Activated naive CD8-positive, alpha-beta T cell treated with anti-CD3 and anti-CD28 coated beads for 36 hours (primary cell): ENCODE measurements at places on chromosomes 16 and 17. TPM values are rescaled to one million over a fixed set of nuclear protein-coding genes. Genes with fewer than 3 reads are reported as not detected.
A peak's percentile ranks its signal among the peaks of the same experiment; 100 is the strongest.

TBC1D3L gene
- 4.7 TPM for total RNA-seq

NPIPA3 gene
- 1.2 TPM for total RNA-seq

SLFN14 gene
- 0.10 TPM for total RNA-seq

DNA sequence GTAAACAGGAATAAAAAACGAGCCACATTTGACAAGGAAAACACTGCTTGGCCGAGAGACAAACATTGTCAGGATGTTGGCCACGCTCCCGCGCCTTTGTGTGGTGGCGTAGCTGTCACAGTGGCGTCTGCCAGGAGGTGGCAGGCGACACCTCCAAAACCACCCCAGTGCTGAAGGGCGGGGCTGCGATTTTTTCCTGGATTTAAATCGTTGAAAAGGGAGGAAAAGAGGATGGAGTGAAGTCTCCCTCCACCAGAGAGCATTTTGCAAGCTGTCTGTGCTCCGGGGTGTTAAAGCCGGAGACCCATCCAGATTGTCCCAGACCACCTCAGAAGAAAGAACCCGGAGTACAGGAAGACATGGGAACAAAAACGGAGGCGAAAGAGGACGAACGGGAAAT lies 12.7 kb downstream of the MRM3 start:
- H3K27me3 ChIP-seq: no peaks in the 10 kb centered on the region
- H3K27ac ChIP-seq: peak overlapping the region; percentile 12
- no peak overlapping the region for H3K4me3 ChIP-seq
- H3K36me3 ChIP-seq: peaks cover 21% of the 10 kb centered on the region
- H3K4me1 ChIP-seq: peaks cover 7% of the 10 kb centered on the region
- DNase-seq: peak; percentile 40

GRCh38 chr16:52090080-52090479 lies 456.9 kb downstream of the TOX3 start:
- no peaks in the 10 kb centered on the region for H3K36me3 ChIP-seq
- no peak overlapping the region for H3K27ac ChIP-seq
- no peak for DNase-seq
- no peaks in the 10 kb centered on the region for H3K27me3 ChIP-seq

DNA sequence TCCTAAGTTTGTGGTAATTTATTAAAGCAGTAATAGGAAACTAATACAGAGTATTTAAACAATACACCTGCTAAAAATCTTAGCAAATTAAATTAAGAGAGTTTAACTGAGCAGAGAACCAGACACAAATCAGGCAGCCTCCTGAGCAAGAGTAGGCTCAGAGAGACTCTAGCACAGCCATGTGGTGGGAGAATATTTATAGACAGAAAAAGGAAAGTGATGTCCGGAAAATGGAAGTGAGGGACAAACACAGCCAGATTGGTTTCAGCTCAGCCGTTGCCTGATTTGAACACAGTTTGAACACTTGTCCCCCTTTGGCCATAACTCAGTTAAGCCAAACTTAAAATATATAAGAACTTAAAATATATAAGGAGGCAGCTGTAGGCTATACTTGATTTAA lies 192.6 kb upstream of the PSMD7 start:
- peaks cover 5% of the 10 kb centered on the region for H3K27me3 ChIP-seq
- no peak overlapping the region for H3K4me3 ChIP-seq
- H3K4me1 ChIP-seq: peaks cover 6% of the 10 kb centered on the region
- no peak for DNase-seq

GRCh38 chr16:29784901-29785500 lies 5.5 kb upstream of the KIF22 start:
- no peaks in the 10 kb centered on the region for H3K27me3 ChIP-seq
- peak; percentile 72 for DNase-seq
- H3K4me1 ChIP-seq: peaks cover 36% of the 10 kb centered on the region
- H3K27ac ChIP-seq: peak overlapping the region; percentile 42
- H3K36me3 ChIP-seq: no peaks in the 10 kb centered on the region

DNA sequence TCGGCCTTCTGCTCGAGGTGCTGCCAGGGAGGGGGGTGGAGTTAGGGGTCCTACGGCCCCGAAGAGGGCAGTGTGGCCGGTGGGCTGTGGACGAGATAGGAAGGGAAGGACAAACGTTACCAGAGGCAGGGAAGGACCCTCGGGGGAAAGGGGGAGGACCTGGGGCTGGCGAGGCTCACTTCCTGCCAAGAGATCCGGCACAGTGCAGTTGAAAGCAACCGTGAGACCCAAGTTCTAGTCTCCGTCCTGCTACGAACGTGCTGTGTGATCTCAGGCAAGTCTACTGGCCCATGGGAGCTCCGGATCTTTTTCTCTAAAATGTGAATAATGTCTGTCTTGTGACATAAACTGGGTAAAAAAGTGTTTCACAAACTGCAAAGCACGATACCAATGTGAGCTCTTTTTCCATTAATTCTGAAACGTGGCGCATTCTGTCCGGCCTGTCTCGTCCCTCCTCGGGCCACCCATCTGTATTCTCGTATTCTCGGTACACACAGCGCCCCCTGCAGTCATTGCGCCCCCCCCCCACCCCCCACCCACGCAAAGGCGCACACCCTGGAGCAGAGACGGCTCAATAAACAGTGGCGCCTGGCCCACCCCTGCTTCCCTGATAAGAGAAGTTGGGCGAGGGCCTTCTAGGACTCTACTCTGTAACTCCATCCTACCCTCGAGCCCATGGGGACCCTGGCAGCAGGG lies 8.8 kb downstream of the CYGB start:
- no peak for DNase-seq
- H3K27ac ChIP-seq: peak overlapping the region; percentile 64
- H3K36me3 ChIP-seq: no peaks in the 10 kb centered on the region

- no peak overlapping the region for H3K4me3 ChIP-seq
- H3K27me3 ChIP-seq: peaks cover 43% of the 10 kb centered on the region
- H3K27ac ChIP-seq: no peak overlapping the region
- no peaks in the 10 kb centered on the region for H3K36me3 ChIP-seq
- no peaks in the 10 kb centered on the region for H3K4me1 ChIP-seq
Measured at GRCh38 chr17:79633154-79633553, 22.3 kb upstream of the RBFOX3 start.

- H3K36me3 ChIP-seq: no peaks in the 10 kb centered on the region
- H3K4me3 ChIP-seq: no peak overlapping the region
- no peak overlapping the region for H3K27ac ChIP-seq
Measured at GRCh38 chr17:60165971-60166370, 16.2 kb downstream of the CA4 start.

- no peak overlapping the region for H3K4me3 ChIP-seq
- H3K4me1 ChIP-seq: no peaks in the 10 kb centered on the region
- H3K27me3 ChIP-seq: peaks cover 18% of the 10 kb centered on the region
- DNase-seq: no peak
- no peaks in the 10 kb centered on the region for H3K36me3 ChIP-seq
Measured at GRCh38 chr16:20359997-20360396, 7.5 kb upstream of the UMOD start.

- DNase-seq: no peak
- peaks cover 5% of the 10 kb centered on the region for H3K4me1 ChIP-seq
- no peaks in the 10 kb centered on the region for H3K36me3 ChIP-seq
- H3K4me3 ChIP-seq: no peak overlapping the region
Measured at GRCh38 chr17:79818026-79818758, 21.0 kb downstream of the CBX4 start.

GRCh38 chr17:27345141-27345904 lies 51.4 kb downstream of the WSB1 start:
- H3K27me3 ChIP-seq: peaks cover 4% of the 10 kb centered on the region
- H3K36me3 ChIP-seq: no peaks in the 10 kb centered on the region
- H3K4me1 ChIP-seq: peaks cover 7% of the 10 kb centered on the region
- DNase-seq: no peak

DNA sequence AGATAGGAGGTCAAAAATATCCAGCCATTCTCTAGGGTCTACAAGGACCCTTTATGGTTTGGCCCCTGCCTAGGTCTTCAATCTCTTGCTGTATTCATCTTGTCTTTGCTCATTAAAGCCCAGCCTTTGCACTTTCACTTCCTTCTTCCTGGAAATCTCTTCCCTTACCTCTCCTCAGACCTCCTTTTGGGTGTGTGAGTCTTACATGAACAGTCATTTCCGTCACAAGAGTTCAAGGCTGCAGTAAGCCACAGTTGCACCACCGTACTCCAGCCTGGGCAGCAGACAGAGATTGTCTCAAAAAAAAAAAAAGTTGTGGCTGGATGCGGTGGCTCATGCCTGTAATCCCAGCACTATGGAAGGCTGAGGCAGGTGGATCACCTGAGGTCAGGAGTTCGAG lies 6.0 kb upstream of the ATP1B2 start:
- no peak for DNase-seq
- H3K4me1 ChIP-seq: peaks cover 4% of the 10 kb centered on the region
- no peak overlapping the region for H3K4me3 ChIP-seq
- peaks cover 9% of the 10 kb centered on the region for H3K27me3 ChIP-seq
- H3K27ac ChIP-seq: no peak overlapping the region

- no peak overlapping the region for H3K4me3 ChIP-seq
- H3K36me3 ChIP-seq: no peaks in the 10 kb centered on the region
- peaks cover 47% of the 10 kb centered on the region for H3K27me3 ChIP-seq
- no peak overlapping the region for H3K27ac ChIP-seq
- H3K4me1 ChIP-seq: no peaks in the 10 kb centered on the region
- no peak for DNase-seq
Measured at GRCh38 chr16:86881118-86881510, 302.8 kb downstream of the FOXL1 start.
